ENCODE measurements at places on chromosomes 5 and 9.

- peak; percentile 41 for DNase-seq
Observed at GRCh38 chr9:93028448-93029006, 30.0 kb upstream of the SUSD3 start.

GRCh38 chr9:128078504-128079434 is 10.7 kb downstream of the SLC25A25 start:
- no peak for DNase-seq

DNA sequence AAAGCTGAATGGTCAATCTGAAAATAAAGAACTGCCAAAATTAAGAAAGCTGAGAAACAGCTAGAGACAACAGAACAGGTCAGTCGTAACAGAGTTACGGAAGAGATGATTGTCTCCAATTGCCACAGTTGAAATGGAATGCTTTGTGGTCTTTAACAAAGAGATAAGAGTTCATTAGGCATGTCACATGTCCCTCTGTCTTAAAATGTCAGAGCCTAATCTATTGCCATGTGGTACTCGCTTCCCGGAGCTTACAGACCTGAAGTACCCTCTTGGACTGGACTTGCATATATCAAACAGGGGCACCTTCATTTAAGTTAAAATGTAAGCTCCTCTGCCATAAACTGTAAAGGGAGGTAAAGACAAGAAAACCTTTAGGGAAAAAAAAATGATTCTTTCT is 19.7 kb downstream of the TTC39B start:
- no peak for DNase-seq

- peak; percentile 39 for DNase-seq
Observed at GRCh38 chr9:131731644-131732043, 8.2 kb downstream of the RAPGEF1 start.

DNA sequence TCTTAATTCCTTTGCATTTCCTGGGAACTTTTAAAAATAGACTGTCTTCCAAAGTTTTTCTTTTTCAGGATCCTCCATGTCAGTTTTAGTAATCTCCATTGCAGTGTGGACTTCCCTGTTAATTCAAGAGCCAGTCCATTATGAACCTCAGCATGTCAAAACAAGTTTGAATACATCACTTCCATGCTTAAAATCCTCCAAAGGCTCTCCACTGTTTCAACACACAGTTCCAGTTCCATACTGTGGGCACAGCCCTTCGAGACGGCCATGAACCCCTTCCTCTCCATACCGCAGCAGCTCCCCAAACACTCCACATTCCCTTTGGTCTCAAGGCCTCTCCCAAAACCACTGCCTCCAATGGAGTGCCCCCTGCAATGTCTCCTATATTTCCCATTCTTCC is 19.5 kb downstream of the LIFR start:
- DNase-seq, result no peak

GRCh38 chr9:99181206-99181605 is 40.5 kb downstream of the ALG2 start:
- DNase-seq, result no peak

DNA sequence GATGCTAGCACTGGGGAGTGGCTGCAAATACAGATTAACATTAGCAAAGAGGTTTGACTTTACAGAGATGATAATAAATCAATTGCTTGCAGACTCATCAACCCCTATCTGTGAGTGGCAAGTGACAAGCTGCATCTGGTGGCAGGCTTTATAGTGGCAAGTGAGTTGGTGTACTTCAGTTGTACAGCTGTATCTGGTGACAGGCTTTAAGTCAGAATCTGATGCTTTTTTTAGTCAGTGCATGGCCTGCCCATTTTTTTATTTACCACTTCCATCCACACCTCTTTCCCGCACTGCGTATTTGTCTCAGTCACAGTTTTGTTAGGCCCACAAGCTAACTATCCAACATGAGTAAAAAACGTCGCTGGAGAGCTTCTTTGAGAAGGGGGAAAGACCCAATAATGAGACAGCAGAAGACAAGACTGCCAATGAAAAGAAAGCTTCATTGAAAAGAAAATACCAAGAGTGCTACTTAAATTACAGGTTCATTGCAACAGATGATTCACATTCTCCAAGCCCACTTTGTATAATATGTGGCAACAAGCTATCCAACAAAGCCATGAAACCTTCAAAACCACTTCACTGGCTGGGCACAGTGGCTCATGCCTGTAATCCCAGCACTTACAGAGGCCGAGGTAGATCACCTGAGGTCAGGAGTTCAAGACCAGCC is 23.1 kb downstream of the ANP32B start:
- no peak for DNase-seq

DNA sequence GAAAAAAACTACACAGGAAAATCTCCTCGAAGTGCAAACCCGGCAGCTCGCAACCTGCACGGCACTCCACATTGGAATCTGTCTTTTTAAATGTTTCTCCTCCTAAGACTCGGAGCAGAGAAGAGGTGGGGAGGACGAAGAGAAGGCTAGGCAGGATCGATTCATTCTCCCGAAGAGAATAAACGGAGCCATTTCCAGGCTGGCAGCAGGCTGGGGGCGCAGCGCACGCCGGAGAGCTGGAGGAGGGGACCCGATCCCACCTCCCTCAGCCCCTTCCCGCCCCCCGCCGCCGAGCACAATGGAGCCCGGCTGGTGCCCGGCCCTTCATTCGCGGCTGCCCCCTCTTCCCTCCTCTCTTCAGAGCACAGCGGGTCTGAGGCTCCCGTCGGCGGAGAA is 628 bp downstream of the HOMER1 start:
- DNase-seq, result no peak

DNA sequence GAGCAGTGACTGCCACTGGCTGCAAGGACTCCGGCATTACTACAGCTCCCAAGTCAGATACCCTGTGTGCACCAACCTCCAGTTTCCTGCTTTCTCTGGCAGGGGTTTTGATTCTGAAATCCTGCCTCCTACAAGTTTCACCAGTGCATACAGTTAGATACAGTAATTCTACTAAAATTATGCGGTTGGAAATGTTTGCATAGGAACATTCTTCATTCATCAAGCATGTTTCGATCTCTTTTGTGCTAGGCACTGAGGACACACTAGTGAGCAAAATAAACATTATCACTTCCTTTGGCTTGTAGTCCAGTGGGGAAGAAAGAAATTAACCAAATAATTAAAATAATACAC is 152.2 kb downstream of the TMEM167A start:
- no peak for DNase-seq

DNA sequence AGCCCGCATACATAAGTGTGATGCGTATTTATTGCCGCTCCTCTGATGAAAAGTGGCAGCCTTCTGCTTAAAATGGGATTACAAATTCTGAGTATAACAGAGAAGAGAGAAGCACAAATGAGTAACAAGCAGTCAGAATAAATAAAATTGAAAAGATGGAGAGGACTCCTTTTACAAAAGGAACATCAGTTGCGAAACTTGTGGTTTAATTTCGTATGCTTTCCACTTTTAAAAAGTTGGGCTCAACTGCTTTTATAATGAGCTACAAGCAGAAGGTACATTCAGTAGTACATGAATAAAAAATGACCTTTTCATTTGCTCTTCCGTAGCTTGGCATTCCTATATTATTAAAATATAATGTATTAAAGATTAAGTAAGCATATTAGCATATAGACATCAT is 320.0 kb downstream of the FBXL17 start:
- DNase-seq, result no peak

DNA sequence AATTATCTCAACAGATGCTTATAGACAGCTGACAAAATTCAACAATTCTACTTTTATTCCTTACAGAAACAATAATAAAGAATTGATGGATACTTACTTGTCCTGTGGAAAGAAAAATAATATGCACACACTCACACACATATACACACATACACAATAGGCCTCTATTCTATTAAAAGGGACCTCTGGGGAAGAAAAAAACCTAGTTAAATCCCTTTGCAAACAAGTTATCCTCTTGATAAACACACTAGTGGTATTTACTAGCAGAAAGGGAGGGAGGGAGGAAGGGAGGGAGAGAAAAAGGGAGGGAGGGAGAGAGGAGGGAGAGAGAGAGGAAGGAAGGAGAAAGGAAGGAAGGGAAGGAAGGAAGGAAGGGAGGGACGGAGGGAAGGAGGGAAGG is 486.4 kb downstream of the HINT1 start:
- no peak for DNase-seq

DNA sequence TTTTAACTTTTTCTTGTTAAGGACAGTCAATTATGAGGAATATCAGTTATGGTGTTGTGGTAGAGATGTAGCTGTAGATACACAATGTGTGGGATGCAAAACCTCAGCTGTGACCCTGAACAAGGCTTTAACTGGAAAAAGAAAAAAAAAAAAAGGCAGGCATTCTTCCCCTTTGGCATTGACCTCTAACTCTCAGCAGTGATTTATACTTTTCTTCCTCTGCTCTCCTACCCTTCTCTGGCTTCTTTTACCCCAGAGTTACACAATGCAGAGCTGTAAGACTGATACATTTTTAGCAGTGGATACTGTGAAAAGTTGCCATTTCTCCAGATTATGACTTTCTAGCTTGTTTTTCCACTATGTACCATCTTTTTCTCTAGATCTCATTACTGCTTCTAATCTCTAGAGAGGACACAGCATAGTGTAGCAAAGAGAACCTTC is 2.0 kb downstream of the CTNNAL1 start:
- DNase-seq, result no peak

DNA sequence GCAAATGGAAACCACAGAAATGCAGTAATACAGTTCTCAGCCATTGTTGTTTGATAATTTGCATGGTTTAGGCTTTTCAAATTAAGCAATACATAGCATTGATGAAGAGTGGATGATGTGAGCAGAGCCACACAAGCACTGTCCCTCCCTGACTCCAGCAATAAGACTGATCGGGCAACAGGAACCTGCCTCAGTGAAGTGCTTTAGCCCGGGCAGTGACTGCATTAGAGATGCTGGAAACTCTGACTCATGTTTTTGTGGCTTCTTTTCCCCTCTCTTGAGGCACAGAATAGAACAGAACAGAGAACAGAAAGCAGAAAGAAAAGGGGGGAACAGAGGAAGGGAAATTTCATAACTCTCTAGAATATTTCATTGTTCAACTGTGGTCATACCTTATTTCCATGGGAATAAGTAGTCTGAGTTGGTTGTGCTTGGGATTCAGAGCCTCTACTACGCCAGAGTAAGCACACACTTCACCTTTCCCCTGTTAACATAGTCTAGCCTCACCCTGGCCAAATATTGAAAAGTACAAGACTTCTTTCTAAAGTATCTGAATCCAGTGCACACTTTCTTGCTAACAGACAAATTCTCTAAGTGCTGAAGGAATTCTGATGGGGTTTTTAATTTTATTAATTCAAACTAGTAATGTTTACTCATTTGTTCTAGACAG is 164.8 kb upstream of the VCAN start:
- DNase-seq, result peak; percentile 13

DNA sequence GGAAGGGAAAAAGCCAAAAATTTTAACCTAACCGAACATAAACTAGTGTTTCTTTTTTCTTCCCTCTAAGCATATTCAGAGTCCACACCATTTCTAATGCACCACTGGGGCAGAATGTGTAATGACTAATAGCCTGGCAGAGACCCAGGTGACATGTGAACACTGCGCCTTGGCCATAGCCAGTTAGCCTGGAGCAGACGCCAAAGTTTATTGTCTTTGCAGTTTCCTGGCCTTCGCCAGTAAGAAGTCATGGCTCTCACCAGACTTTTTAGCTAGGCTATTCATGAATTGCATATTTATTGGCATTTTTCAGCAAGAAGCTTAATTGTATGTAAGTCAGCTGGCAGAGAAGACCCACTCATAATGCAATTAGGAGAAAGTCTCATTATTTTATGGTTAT is 182.8 kb upstream of the SLC27A6 start:
- no peak for DNase-seq

DNA sequence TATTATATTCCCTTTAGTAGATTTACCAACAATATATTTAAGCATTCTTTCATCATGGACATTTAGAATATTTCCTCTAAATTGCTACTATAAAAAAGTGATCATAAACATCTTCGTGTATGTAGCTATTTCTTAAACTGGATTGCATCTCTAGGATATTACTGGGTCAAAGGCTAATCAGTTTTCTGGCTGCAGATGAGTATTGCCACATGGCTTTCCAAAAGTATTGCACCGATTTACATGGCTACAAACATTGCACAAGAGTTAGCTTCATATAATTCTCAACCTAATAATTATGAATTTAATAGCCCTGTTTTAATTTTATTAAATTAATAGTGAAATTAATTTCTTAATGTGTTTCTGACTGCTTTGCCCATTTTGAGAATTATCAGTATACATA is 183.4 kb downstream of the DMRT2 start:
- DNase-seq, result no peak

DNA sequence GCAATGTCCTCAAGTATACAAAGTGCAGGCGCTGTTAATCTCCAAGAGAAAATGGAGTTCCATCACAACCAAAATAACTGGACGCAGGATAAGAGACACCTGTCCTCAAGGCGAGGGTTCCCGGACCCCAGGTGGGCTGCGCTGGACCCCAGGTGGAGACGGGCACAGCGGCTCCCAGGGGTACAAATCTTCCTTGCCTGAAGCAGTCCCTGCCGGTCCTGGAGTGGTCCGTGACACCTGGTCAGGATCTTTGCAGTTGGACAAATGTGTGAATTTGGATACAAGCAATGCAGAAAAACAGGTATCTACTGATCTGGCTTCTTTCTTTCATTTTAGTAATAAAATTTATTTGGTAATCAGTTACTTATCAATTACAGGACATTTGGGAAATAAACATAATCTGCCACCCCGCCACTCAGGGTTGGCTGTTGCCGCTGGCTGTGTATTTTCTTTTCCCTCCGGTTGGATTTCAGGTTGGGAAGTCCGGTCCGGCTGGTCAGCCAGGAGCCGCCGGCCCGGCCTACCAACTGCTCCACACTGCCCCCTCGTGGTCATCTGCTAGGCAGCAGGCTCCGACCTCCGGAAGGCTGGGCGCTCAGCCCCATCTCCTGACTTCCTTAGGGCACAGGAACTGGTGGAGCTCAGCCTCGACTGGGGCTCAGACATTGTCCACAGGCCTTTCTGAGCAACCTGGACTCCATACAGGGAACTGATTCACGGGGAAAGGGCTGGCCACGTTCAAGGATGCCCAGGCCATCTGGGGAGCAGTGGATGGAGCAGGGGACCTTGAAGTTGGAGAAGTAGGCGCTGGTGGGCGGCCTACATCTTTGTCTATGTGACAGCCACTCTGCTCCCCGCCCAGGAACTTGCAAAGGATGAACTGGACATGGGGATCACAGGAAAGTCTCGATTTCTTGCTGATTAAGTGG is 43.4 kb downstream of the NXNL2 start:
- peak; percentile 75 for DNase-seq

DNA sequence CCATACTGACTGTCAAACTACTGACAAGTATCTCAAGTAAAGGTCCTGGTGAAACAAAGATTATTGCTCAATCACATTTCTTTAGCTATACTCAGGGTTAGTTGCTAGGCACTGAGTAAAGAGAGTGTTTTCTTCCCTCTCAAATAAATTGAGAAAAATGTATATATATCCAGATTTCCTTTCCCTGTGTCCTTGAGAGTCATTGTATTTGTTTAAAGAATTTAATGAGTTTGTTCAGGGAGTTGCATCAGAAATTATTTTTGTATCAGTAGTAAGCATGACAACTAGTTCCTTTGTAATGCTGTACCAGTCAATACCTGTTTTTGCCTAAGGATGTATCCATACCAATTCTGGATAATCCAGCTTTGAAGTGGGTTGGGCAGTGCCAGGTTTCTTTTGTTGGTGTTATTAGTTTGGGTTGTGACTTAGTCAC is 3.2 kb upstream of the ANKHD1 start:
- DNase-seq, result no peak

All from activated CD4-positive, alpha-beta T cell treated with anti-CD3 and anti-CD28 coated beads, Interleukin-2, amount 50 U/mL, for 48 hours (primary cell).